ENCODE measurements at places on chromosomes 2 and 18. TPM values are rescaled to one million over a fixed set of nuclear protein-coding genes. Genes with fewer than 3 reads are reported as not detected.
A peak's percentile ranks its signal among the peaks of the same experiment; 100 is the strongest.

The RNPEPL1 gene
- total RNA-seq = 116 TPM

The SAP130 gene
- total RNA-seq = 19.0 TPM

The CIDEA gene
- total RNA-seq = 0.79 TPM

The ZEB2 gene
- 80.1 TPM for total RNA-seq

The NYAP2 gene
- total RNA-seq = not detected

- no peak for DNase-seq
Measured at GRCh38 chr2:202171241-202171825, 67.1 kb downstream of the SUMO1 start.

- DNase-seq = no peak
Measured at GRCh38 chr2:198498048-198498447, 693.7 kb downstream of the PLCL1 start.

DNA sequence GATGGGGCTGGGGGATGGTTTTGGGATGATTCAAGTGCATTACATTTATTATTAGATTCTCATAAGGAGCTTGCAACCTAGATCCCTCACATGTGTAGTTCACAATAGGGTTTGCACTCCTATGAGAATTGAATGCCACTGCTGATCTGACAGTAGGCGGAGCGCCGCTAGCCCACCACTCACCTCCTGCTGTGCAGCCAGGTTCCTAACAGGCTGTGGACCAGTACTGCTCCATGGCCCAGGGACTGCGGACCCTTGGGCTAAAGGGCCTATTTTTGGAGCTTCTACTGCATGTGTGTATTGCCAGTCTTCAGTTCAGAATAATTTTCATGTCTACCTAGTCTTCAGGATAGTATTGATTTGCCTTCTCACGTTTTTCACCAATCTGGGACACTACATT, 165.3 kb upstream of the TWIST2 start:
- no peak for DNase-seq

DNA sequence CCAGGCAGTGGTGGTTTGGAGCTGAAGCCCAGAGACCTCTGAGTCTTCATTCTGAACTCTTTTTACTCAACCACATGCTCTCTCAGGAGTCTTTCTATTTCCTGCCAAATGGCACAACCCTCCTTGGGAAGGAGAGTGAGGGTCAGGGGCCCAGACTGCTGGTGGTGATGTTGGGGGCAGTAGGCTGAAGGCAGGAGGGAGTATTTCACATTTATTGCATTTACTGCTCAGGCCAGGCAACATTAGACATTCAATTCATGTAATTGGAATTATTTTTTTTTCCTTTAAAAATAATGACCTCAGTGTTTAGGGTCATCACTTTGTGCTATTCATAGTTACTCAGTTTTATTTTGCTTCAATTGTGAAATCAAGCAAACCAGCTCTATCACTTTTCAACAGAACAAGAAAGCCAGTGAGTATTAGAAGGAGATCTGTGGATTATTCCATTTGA, 311.3 kb upstream of the NT5C1B start:
- DNase-seq = no peak

- no peak for DNase-seq
Measured at GRCh38 chr2:17035010-17035409, 369.4 kb upstream of the CYRIA start.

GRCh38 chr2:105604938-105605337, 139.8 kb upstream of the NCK2 start:
- DNase-seq = peak; percentile 45

- DNase-seq = no peak
Measured at GRCh38 chr18:63016270-63016669, 300.9 kb downstream of the PHLPP1 start.
